Activated CD4-positive, CD25-positive, alpha-beta regulatory T cell treated with anti-CD3 and anti-CD28 coated beads, Interleukin-2, amount 50 U/mL, for 72 hours (primary cell): ENCODE measurements at places on chromosomes 3 and 15.

GRCh38 chr15:71629781-71630474 lies 180.4 kb upstream of the NR2E3 start:
- DNase-seq: no peak

- DNase-seq: no peak
These were observed 10.5 kb downstream of the LRRK1 start for GRCh38 chr15:100929641-100930042.

- DNase-seq: no peak
These were observed 45.4 kb downstream of the FOXL2 start for GRCh38 chr3:138901567-138901966.

DNA sequence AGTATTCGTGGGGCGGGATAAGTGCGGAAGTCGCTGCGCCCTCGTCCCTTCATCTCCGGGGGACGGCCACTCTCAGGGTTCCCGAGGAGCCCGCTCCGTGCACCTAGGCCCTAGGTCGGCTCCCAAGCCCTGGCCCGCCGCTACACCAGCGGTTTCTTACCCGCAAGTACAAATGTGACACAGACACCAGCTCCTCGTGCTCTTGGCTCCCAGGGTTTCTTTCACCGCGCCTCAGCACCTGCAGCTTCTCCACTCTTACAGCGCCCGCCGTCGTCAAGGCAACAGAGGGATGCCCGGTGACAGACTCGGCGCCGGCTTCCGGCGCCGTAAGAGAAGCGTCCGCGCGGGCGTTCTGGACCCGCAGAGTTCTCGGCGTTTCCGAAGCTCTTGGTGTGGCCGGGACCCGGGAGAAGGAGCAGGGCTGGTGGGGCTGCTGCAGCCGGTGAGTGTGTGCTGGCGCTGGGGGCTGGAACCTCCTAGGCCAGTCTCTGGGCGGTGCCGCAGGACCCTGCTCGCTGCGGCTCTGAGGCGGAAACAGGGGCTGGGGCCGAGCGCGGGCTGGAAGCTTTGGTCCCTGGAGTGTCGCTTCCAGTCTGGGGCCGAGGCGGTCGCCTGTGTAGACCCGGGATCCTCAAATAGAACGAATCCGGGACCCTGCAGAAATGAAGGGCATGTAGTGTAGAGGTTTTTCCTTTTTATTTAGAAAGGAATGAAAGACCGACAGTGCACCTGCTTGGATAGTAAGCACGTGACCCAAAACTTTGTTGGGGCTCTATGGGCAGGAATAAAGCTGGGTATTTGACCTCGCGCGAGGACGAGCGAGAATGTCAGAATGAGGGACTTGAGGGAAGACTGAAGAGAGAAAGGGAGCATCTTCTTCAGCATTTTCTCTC lies 155.4 kb upstream of the GOLGA6L4 start:
- DNase-seq: peak; percentile 53

GRCh38 chr15:84826369-84826823 lies 9.2 kb downstream of the ALPK3 start:
- DNase-seq: no peak

DNA sequence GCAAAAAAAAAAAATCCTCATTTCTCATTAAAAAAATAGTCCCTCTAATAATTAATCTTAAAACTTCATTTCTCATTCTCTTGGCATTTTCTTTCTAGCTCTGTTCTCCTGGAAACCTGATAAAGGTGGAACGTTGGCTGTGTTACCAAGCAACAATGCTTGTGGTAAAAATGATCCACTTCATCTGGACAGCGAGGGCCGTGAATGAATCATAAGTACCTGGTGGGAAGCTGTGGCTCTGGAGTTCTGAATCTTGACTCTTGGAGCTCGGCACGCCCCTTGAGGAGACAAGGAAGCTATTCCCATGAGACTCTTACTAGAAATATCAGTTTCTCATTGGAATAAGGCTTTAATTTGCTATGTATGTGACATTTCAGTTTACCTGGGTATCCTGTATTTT lies 32.5 kb downstream of the BCL2L10 start:
- DNase-seq: no peak

GRCh38 chr3:32138545-32139104 lies 32.2 kb downstream of the GPD1L start:
- DNase-seq: no peak

GRCh38 chr3:32372213-32372490 lies 19.5 kb upstream of the CMTM7 start:
- DNase-seq: no peak

- DNase-seq: peak; percentile 53
These were observed 619 bp downstream of the ATXN7 start for GRCh38 chr3:63864008-63864964.

- DNase-seq: no peak
These were observed 370.3 kb upstream of the DPPA4 start for GRCh38 chr3:109707617-109708016.

GRCh38 chr15:37361621-37362020 lies 261.3 kb upstream of the MEIS2 start:
- DNase-seq: no peak

GRCh38 chr3:45611628-45612081 lies 17.1 kb downstream of the LIMD1 start:
- no peak for DNase-seq

DNA sequence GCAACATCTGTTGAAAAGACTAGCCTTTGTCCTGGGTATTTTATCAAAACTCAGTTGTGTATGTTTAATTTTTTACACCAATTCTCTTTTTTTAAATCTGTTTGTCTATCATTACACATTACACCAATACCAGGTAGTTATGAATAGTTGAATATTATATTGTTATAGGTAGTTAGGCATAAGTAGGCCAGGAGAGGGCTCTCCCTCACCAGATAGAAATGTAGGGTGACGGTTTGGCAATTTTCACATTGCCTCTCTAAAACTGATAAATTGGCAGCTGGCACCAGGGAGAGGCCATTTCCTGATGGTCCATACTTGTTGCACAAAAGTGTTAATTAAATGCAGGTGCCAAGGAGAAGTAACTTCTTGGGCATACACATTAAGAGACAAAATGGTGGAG lies 483.1 kb upstream of the EPHA6 start:
- DNase-seq: no peak

- no peak for DNase-seq
These were observed 6.1 kb upstream of the CHST14 start for GRCh38 chr15:40464595-40465185.

GRCh38 chr3:178382449-178383061 lies 153.7 kb upstream of the KCNMB2 start:
- DNase-seq: no peak

GRCh38 chr3:2525968-2526367 lies 427.3 kb downstream of the CNTN4 start:
- DNase-seq: no peak

DNA sequence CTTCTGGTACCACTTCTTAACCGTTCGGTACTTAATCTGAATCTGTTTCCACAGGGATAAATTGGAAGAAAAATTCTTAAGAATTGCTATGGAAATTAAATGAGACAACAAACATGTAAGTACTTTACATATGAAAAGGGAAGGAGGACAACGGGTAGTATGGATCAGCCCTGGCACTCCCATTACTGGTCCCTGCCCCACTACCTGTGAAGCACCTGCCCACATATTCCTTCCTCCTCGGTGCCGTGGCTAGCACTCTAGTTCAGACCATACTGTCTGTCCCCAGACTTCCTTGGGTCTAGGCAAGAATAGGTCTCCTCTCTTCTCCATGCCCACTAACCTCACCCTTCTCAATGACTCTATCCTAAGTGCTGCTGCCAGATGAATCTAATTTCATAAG lies 46.2 kb downstream of the SHQ1 start:
- no peak for DNase-seq

- no peak for DNase-seq
These were observed 21.6 kb downstream of the RNU5B-1 start for GRCh38 chr15:65326117-65326526.

DNA sequence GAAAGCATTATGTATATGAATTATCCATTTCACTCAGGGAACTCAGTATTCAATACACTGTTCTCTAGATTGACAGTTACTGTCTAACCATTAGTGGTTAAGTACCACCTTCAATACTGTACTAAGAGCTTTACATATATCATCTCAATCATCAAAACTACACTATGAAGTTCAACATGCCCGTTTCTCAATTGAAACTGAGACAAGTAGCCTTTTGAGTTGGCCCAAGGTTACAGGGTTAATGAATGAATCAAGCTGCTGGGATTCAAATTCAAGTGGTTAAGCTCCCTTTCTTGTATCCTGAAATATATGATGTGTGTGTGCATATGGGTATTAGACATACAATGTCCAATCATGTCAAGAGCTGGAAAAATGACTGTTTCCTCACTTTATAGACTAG lies 5.8 kb downstream of the TASOR start:
- DNase-seq: no peak

DNA sequence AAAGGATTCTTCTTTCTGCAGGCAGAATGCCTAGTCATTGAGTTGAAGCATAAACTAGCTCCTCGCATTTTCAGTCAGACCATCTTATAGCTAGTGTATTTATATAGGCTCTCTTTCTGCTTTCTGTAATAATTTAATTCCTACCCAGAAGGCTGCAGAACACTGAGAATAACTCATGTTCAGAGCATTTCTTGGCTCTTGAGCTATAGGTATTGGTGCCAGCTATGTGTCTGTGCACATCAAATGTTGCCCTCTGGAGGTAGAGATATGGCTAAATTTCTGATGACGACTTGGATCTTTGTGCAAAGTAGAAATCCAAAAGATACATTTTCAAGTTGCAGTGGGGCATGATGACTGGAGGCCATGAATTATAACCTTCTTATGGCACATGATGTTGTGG lies 336.2 kb upstream of the TPM1 start:
- no peak for DNase-seq

DNA sequence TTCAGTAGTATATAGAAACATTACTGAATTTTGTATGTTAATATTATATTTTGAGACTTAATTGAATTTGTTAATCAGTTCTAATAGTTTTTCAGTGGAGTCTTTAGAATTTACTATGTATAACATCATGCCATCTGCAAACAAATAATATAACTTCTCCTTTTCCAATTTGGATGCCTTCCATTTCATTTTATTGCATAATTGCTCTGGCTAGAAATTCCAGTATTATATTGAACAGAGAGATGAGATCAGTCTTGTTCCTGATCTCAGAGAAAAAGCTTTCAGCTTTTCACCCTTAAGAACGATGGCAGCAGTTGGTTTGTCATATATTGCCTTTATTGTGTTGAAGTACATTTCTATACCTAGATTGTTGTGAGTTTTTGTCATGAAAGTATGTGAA lies 40.4 kb downstream of the OR4F15 start:
- DNase-seq: no peak

GRCh38 chr15:100759106-100759505 lies 120.5 kb upstream of the ALDH1A3 start:
- no peak for DNase-seq

DNA sequence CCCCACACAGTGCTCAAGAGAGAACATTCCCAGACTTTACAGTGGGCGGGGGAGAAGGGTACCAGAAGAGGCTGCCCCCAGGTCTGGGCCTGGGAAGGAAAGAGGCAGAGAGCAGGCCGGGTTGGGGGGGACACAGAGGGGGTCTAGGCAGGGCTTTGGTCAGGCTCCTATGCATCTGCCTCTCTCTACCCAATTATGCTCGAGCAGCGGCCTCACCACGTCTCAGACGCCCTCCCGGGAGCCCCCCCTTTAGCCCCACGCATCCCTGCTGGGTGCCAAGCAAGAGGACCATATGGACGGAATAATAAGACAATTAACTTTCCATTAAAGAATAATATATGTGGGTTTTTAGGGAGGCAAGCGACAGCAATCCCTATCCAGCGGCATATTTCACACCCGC lies 32.8 kb downstream of the CACNA2D2 start:
- no peak for DNase-seq

DNA sequence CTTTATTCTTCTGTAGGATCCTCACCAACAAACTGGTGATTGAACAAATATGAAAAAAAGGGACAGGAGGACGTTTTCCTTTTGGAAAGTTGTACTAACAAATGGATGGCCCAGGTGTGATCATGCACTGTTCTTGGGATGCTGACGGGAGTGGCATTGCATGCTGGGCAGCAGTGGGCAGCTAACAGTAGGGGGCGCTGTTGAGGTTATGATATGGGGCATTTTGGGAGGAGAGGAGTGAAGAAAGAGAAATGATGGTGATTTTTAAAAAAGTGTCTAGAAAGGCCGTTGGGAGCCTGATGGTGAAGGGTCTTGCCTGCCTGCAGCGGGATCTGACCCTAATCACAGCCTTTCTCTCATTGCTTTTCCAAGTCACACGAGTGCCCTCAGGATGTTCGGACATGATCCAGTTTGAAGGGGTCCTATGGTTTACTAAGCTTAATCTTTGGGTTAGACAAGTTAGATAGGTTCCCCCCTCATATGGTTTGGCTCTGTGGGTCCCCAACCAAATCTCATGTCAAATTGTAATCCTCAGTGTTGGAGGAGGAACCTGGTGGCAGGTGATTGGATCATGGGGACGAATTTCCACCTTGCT lies 46.2 kb upstream of the PRTG start:
- DNase-seq: peak; percentile 65

- no peak for DNase-seq
These were observed 18.8 kb downstream of the ATP11B start for GRCh38 chr3:182812123-182812522.

- no peak for DNase-seq
These were observed 26.8 kb downstream of the KAT2B start for GRCh38 chr3:20066850-20067617.

DNA sequence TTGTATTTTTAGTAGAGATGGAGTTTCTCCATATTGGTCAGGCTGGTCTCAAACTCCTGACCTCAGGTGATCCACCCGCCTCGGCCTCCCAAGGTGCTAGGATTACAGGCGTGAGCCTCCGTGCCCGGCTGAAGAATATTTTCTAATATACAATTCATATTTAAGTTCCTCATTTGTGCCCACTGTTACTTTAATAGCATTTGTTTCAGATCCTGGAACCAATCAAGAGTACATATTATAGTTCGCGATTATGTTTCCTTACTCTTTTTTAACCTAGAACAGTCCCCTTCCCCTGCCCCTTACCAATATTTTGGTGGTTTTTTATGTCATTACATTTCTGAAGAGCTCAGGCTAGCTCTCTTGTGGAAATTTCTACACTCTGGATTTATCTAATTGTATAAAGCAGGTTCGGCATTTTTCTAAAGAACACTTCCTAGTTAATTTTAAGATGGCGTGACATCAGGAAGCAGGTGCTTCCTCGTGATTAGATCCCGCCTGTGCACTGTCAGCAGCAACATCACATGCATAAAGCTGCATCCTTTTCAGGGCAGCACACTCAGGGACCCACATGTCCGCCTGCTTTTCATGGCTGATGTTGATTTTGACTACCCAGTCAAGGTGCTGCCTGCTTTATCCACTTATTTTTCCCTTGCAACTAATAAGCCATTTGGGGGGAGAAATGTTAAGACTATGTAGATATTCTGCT lies 88.7 kb upstream of the EPHB3 start:
- no peak for DNase-seq
